CD4-positive, alpha-beta T cell treated with Interleukin-21 for 1 hour (primary cell): ENCODE measurements at places on chromosomes 3 and 15.

- no peak for DNase-seq
Observed at GRCh38 chr3:139378587-139379241, 10.7 kb downstream of the COPB2 start.

DNA sequence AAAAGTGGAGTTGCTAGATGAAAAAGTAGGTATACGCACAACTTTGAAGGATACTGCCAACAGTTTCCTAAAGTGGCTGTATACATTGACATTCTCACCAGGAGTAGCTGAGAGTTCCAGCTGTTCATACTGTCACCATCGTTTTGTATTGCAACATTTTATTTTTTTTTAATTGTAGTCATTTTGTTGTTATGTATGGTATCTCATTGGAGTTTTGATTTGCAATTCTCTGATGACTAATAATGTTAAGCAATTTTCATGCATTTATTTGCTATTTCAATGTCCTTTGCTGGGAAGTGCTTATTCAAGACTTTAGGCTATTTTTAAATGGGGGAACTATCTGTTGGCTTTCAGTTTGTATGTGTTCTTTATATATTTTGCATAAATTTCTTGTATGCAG is 185.1 kb upstream of the TGFBR2 start:
- DNase-seq: no peak

DNA sequence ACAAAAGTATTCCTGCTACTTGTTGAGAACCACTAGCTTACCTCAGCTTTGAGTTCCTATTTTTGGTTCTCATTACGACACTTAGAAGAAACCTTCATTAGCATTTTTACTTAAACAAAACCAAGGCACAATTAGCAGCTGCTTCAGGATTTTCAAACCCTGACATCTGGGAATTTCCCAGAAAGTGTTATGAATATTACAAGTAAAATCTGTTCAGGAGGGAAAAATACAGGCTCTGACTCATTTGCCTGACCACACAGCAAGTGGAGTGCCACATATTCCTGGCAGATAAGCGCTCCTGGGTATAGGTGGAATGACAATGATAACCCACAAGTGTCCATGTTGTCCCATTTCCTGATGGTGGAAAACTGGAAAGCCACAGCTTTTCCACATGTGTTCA is 10.3 kb upstream of the RFTN1 start:
- DNase-seq: no peak

DNA sequence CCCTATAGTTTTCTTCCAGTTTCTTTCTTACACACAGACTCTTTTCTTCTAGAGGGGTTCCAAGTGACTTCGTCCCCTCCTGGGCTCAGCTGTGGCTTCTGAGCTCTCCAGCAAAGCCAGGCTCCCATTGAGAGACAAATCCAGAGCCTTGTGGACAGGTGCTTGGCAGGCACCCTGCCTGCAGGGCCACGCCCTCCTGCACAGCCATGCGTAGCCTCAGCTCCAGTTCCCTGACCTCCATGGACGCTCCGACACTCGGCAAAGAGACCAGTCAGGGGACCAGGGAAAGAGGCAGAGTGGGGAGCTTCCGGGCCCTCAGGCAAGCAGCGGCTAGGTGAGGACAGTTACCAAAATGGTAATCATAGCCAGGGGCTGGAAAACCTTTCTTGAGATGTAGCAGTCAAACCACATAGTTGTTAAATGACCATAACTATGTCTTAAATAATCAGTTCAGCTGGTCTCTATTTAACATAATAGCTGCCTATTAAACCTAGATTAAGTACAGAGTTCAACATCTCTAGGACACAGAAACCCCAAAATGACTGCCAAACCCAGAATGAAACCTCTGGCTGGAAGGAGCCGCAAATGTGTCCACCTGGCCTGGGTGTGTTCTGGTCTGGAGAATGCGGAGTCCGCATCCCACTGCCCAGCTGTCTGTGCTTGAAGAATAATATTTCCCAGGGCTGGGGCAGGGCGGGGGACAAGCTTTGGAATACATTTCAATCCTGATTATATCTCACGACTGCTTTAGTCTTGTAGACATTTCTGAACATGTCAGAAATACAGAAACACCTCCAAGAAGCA is 69.3 kb upstream of the RGMA start:
- no peak for DNase-seq

DNA sequence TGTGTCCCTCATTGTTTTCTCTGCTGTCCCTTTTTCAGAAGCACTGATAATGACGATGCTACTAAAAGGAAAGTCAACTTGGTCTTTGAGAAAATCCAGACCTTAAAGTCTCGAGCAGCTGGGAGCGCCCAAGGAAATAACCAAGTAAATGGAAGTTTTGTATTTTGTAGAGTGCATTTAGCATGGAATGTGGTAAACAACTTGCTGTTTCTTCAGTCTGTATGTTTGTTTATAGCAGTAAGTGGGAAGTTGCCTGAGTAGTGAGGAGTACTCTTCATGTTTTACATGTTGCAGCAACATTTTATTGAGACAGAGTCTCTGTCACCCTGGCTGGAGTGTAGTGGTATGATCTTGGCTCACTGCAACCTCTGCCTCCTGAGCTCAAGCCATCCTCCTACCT is 66.0 kb downstream of the CGNL1 start:
- DNase-seq: no peak

DNA sequence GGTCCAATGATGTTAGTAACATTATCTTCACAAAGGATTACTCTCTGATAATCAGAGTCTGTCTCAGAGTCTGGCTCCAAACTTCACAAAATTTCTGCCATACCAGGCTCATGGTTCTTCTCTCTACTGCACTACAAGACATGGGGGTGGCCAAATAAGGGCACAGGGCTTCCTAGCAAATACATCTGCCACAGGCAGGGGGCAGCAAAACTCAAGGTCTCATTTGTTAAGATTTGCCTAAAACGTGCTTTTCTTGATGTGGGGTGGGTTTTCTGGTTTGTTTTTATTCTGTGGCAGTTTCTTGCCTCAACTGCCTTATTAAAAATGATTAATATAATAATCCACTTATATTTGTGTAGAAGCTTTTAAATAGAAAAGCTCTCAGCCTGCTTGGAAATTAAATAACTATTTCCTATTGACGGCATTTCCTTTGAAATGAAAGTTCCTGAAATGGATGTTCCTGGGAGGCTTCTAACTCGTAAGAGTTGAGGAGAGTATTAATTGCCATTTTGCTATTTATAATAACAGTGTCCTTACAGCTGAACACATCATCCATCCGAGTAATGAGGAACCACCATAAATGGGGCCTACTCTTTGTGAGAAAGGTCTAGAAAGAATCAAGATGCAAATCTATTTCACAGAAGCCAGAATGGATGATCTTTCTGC is 53.8 kb downstream of the SST start:
- peak; percentile 57 for DNase-seq

- peak; percentile 23 for DNase-seq
Observed at GRCh38 chr15:64096668-64097384, 1.0 kb downstream of the SNX1 start.

- DNase-seq: no peak
Observed at GRCh38 chr3:107999215-107999775, 91.5 kb downstream of the CD47 start.

- no peak for DNase-seq
Observed at GRCh38 chr15:68023307-68024101, 30.6 kb upstream of the PIAS1 start.

DNA sequence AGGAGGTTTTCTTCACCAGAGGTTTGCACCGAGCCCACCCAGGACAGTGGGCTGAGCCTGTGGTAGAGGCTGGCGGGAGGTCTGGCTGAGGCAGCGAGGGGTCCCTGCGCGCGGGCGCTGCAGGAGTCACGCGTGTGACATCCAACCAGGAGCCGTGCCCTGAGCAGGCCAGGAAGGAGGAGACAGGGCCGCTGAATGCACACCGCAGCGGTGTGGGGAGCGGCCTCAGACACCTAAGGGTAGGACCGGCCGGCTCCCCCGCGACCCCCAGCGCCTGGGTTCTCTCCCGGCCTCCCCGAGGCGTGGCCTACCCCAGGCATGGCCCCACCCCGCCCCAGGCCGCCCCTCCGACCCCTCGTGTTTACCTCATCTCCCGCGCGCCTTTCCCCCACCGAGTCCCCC is 412 bp downstream of the SLC41A3 start:
- peak; percentile 49 for DNase-seq

DNA sequence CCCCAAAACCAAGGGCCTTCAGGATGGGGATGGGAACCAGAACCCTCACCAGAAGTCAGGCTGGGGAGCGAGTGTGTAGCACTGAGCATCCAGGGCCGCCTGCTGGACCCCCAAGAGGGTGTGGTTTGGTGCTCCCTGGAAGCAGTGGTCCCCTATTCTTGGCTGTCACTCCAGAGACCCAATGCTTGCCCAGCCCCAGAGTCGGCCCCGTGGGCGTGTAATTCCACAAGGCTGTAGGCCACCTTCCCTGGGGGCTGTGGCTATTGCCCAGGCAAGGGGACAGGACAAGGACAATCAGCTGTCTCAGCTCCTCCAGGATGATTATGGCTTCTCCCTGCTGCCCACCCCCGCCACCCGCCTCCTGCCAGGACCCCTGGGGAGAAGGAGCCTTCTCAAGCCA is 14.5 kb downstream of the IGDCC3 start:
- DNase-seq: no peak

- no peak for DNase-seq
Observed at GRCh38 chr3:136817448-136817847, 1.5 kb upstream of the SLC35G2 start.

GRCh38 chr3:41933154-41933676 is 28.7 kb downstream of the ULK4 start:
- no peak for DNase-seq

DNA sequence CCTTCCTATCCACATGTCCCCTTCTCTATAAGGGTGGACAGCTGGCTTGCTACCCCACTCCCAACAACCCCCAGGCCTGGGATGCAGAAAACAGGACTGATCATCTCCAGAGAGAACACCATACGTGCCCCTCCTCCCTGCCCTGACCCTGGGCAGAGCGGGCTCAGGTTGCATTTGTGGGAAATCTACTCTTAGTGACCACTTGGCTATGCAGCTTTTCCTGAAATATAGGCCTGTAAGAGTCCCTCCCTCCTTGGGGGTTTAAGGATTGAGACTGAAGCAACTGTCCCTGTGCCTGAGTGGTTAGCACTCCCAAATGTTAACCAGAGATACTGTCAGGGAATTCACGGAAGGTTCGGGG is 11.7 kb downstream of the SH2D7 start:
- DNase-seq: no peak

DNA sequence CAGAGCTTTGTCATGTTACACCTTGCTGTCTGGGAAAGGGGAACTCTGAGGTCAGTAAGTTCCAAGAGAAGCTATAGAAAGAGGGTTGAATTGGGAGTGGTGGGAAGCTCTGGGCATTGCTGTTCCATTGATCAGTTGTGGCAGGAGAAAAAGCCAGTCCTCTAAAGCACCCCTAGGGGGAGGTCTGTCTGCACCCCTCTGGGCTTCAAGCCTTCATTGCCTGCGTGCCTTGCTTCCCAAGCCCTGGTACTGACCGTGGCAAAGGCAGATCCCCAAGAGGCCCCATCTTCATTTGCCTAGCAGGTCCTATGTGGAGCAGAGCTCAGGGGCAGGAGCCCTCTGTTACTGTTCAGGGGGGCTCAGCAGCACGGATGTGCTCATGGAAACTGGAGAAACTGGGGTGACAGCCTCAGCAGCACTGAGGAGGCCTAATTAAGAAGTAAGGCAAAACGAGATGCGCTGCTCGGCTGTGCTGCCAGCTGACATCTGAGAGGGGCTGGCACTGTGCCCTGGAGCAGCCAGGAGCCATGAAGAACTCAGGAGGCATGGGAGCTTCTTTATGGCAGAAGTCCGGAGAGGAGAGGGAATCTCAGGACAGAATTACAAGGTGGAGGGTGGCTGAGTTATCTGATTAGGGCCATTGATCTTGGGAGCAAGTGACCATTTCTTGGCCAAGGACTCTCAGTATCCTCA is 270.9 kb downstream of the RPLP1 start:
- DNase-seq: no peak

- no peak for DNase-seq
Observed at GRCh38 chr3:160210341-160210740, 14.9 kb upstream of the C3orf80 start.

- no peak for DNase-seq
Observed at GRCh38 chr3:152969557-152970300, 134.8 kb downstream of the P2RY1 start.

GRCh38 chr3:10286596-10287295 is 6.0 kb downstream of the GHRL start:
- peak; percentile 68 for DNase-seq

GRCh38 chr3:177680472-177680821 is 483.2 kb upstream of the TBL1XR1 start:
- DNase-seq: no peak

- no peak for DNase-seq
Observed at GRCh38 chr15:60661080-60661645, 182.2 kb upstream of the ICE2 start.

GRCh38 chr15:55998478-55998877 is 5.1 kb upstream of the NEDD4 start:
- DNase-seq: no peak

DNA sequence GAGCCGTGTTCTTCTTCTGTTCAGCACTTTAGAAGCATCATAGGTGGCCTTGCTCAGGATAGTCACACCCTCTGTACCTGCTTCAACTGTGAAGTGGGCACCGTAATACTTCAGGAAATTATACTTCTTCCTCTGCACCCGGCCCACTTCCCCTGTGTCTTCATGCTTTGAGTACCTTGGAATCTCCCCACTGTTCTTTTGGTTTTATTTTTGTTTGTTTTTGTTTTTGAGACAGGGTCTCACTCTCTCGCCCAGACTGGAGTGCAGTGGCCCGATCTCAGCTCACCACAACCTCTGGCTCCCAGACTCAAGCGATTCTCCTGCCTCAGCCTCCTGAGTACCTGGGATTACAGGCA is 1.7 kb downstream of the P2RY14 start:
- DNase-seq: peak; percentile 63

GRCh38 chr3:52248165-52248541 is 2.6 kb downstream of the PPM1M start:
- no peak for DNase-seq

- DNase-seq: no peak
Observed at GRCh38 chr3:131620977-131621376, 118.2 kb upstream of the MRPL3 start.

- no peak for DNase-seq
Observed at GRCh38 chr15:68434021-68434420, 2.1 kb upstream of the ITGA11 start.
